ENCODE measurements at places on chromosomes 16 and 17.

GRCh38 chr17:37274461-37274860 lies 101.3 kb upstream of the C17orf78 start:
- no peak for DNase-seq

- DNase-seq: peak; percentile 31
Observed at GRCh38 chr16:2196162-2196980, at the start of gene CASKIN1. Gene CASKIN1, minus strand, starts transcription at chr16:2196605. Its CDS starts 173 bp downstream, at chr16:2196432.

GRCh38 chr16:1381612-1382406 lies 30.1 kb downstream of the GNPTG start:
- no peak for DNase-seq

DNA sequence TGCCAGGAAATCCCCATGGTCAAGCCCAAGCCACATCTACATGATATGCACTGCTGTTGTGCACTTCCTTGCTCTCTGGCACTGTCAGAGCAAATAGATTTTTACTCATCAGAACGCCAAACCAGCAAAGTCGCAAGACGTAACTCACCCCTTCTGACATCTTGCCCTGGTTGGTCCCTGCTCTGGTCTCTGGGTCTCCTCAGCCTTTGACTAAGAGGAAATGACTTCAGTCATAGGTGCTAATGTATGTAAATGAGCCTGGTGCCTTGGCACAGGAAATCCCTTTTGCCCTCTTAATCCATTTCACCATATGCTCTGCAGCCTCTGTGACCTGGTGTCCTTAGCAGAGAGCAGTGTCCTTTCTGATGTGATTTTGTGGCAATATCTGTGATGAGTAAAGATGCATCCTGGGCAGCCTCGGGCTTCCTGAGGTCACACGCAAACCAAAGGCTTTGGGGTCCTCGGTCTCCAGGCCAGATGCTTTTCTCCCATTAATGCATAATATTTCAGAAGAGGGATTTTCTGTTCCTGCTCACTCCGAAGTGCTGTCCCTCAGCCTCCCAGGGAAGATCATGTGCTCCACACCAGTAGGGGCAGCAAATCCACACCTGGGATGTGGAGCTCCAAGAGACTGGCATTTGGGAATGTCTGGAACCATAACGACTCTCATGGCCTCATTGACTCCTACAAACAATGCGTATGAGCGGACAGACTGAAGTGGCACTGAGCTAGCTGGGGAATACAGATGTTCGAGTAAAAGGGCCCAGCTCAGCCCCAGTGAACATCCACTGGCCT lies 66.9 kb downstream of the GP2 start:
- no peak for DNase-seq

- no peak for DNase-seq
Observed at GRCh38 chr16:57642160-57643135, 14.0 kb downstream of the ADGRG1 start.

DNA sequence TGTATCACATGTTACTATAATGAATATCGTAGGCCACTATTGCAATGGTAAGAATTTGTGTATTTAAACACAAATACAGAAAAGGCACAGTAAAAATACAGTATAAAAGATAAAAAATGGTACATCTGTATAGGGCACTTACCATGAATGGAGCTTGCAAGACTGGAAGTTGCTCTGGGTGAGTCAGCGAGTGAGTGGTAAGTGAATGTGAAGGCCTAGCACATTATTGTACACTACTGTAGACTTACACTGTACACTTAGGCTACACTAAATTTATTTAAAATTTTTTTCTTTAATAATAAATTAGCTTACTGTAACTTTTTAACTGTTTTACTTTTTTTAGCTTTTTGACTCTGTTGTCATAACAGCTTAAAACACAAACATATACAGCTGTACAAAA lies 42.5 kb downstream of the AKAP10 start:
- DNase-seq: no peak

DNA sequence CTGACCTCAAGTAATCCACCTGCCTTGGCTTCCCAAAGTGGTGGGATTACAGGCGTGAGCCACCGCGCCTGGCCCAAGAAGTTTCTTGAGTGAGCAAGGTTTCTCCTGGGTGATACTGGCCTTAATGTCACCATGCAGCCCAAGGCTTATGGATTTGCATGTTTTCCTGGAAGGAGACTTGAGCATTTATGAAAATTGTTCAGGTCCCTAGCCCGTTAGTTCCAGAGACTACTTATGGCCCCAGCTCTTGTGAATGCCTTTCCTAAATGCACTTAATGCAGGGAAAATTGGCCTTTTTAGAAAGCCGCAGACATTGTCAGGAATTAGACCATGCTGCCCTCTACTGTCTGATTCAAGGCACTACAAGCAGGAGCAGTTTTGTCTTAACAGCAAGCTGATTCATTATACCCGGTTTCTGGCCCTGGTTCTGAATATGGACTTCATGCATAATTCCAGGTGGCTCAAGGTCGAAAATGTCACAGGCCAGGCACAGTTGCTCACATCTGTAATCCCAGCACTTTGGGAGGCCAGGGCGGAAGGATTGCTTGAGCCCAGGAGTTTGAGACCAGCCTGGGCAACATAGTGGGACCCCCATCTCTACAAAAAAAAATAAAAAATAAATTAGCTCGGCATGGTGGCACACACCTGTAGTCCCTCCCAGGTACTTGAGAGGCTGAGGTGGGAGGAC lies 91.3 kb downstream of the SNX29 start:
- peak; percentile 73 for DNase-seq

DNA sequence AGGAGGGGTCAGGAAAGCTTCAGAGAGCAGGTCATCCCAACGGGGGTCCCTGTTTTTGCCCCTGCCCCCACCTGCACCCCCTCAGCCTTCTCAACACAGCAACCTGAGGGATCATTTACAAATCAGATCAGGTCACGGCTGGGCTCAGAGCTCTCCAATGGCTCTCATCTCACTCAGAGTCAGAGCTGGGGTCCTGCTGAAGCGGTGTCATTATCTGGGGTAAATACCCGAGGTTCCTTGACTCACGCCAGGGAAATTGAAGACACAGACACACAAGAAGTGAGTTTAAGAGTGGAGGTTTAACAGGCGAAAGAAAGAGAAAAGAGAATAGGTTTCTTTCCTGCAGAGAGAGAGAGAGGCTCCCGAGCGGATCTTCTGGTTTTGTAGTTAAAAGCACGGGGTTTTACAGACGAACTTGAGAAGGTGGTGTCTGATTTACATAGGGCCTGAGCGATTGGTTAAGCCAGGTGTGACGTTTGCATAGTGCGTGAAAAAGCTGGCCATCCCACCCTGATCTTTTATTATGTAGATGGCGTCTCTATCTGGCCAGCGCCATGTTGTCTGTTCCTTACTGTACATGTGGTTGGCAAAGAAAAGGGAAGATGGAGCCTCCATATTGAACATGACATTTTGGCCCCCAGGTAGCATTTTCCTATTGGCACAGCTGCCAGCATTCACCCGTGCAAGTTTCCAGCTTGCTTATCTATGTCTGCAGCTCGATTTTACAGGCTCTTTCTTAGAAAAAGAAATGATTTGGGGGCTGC lies 51.4 kb downstream of the WSB1 start:
- no peak for DNase-seq

DNA sequence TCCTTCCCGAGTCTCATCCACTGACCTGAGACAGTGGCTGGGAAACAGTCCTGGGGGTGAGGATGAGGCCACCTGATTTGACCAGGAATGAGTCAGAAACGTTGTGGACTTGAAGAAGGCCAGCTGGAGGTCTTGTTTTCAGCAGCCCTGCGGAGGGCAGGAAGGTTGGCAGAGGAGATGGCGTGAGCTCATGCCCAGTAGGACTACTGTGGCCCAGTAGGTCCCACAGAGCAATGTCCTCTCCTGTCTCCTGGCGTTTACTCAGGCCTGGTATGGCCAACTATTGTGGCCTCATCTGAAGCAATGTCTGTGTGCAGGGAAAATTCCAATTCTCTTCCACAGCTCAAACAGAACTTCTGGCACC lies 84.1 kb upstream of the DNAJA2 start:
- DNase-seq: no peak

- no peak for DNase-seq
Observed at GRCh38 chr16:85229869-85230462, 117.7 kb upstream of the CIBAR2 start.

DNA sequence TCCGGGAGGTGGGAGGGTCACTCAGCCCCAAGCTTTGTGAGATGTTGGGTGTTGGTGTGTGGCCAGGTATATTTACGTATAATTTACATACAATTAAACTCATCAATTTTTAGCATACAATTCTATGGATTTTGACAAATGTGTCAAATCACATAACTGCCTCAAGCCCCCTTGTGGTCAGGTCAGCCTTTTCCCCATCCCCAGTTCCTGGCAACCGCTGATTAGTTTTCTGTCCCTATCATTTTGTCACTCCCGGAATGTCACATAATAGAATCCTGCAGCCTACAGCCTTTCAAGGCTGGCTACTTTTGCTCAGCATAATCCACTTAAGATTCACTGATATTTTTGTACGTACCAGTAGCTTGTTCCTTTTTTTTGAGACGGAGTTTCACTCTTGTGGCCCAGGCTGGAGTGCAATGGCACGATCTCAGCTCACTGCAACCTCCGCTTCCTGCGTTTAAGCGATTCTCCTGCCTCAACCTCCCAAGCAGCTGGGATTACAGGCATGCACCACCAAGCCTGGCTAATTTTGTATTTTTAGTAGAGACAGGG lies 19.3 kb upstream of the RAI1 start:
- DNase-seq: no peak

GRCh38 chr17:38925263-38925995 lies at the start of gene LASP1NB:
Gene LASP1NB, plus strand, starts transcription at chr17:38925614.
- no peak for DNase-seq

DNA sequence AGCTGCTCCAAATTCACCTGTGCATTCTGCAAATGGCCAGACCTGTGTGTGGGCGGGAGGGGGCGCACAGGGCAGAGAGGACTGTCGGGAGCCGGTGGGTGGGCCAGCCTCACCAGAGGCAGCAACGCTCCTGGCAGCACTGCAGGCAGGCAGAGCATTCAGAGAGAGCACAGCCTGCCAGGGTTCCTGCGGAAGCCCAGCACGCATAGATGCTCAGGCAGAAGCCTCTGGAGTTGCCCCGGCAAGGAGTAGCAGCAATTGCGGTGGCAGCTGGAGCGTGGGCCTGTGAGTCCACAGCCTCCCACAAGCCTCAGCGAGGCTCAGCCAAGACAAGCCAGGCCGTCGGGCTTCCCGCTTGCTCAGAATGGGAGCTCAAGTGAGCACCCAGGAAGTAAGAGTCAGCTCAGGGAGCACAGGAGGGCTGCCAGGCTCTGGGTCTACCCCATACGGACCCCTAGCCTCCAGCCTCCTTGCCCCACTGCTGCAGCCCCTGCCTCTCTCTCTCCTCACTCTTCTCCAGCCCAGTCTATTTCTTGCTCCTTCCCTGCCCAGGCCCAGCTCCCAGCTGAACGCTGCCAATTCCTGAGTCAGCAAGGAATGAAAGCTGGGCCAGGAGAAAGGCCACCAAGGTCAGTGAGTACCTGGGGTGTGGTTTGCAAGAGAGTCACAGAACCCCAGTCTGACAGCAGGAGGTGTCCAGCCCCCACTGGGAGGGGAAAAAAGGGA lies 9.6 kb downstream of the EMC6 start:
- DNase-seq: no peak

DNA sequence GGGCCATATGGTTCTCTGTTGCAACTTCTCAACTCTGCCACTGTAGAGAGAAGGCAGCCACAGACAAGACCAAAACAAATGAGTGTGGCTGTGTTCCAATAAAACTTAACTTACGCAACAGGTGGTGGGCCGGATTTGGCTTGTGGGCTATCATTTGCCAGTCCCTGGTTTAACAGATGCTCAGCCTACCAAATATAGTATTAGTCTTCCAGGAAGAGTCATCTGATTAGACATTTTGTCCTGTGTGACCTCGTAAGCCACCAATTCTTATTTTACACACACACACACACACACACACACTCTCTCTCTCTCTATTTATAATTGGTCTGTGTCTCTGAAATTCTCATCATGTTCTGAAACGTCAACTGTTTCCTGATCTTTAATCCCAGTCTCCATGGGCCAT lies 245.9 kb downstream of the XYLT1 start:
- DNase-seq: peak; percentile 95

DNA sequence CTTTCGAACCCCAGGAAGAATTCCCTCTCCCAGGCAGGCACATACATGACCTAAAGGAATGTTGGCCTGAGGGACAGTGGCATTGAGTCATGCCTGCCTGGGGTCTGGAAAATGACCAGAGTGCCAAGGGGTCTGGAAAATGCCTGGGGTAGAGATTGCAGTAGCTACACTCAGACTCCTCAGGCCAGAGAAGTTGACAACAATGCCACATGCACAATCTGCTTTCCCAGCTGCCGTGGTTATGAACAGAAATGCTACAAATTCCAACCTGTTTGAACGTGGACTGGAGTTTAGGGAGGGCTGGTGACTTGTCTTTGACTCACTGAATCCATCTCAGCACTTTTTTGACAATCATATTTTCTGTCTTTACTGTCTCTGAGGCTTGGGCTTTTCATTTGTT lies 250.0 kb downstream of the ABCC12 start:
- peak; percentile 66 for DNase-seq

GRCh38 chr17:20172376-20172775 lies 163.2 kb downstream of the SPECC1 start:
- no peak for DNase-seq

GRCh38 chr17:37375706-37376105 lies at the start of gene C17orf78:
Gene C17orf78, plus strand, starts transcription at chr17:37375985. Its CDS starts 108 bp downstream, at chr17:37376093.
- no peak for DNase-seq

- DNase-seq: no peak
Observed at GRCh38 chr17:33239702-33240101, 53.4 kb downstream of the ASIC2 start.

- peak; percentile 70 for DNase-seq
Observed at GRCh38 chr17:43673516-43674323, 12.0 kb upstream of the MEOX1 start.

DNA sequence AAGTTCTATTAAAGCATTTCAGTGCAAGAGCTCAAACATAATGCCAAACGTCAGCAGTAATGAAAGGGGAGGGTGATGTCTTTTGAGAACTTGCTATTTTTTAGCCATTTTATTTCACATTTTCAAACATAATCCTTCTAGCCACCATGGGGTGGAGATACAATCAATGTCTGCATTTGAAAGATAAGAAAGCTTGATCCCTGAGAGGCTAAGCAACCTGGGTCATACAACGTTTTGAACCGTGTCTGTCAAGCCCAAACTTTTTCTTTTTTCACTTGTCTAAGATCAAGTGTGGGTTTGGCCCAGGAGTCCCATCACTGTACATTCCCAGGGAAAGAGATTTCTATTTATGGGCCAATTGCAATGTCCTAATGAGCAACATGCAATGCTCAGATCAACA lies 331.1 kb downstream of the SLC39A11 start:
- no peak for DNase-seq

DNA sequence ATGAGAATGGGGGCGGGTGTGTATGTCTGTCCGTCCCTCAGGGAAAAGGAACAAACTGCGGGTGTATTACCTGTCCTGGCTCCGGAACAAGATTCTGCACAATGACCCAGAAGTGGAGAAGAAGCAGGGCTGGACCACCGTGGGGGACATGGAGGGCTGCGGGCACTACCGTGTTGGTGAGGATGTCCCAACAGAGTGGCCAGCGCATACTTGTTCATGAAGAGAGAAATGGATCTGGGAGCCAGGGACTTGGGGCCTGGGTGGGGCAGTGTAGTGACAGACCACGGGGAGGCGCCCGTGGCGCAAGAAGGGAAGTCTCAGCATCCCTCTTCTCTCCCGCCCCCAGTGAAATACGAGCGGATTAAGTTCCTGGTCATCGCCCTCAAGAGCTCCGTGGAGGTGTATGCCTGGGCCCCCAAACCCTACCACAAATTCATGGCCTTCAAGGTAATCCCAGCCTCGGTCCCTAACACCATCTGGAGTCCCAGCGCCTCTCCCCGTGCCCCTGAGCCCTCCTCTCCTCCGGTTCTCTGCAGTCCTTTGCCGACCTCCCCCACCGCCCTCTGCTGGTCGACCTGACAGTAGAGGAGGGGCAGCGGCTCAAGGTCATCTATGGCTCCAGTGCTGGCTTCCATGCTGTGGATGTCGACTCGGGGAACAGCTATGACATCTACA lies 3.5 kb upstream of the C17orf107 start:
- DNase-seq: no peak
